HT1080 (cell line): ENCODE measurements at places on chromosomes 11 and 22. TPM values are rescaled to one million over a fixed set of nuclear protein-coding genes. Genes with fewer than 3 reads are reported as not detected.

Gene MIOX
- 0.13 TPM in 1 of 2 replicates, not detected in the other for total RNA-seq

Gene CDKN1C
- total RNA-seq: 2.1 and 4.4 TPM in 2 replicates

Gene SLC25A45
- total RNA-seq: 1.4 and 1.9 TPM in 2 replicates

Gene OR8B12
- not detected in 2 replicates for total RNA-seq

Gene EXPH5
- 1.2 and 1.7 TPM in 2 replicates for total RNA-seq

Gene SLC22A6
- not detected in 2 replicates for total RNA-seq

Gene OR8K3
- not detected in 2 replicates for total RNA-seq

- DNase-seq: no peak
Measured at GRCh38 chr22:44387486-44387885, 74.7 kb upstream of the SHISAL1 start.

GRCh38 chr11:71933141-71933933 is 4.5 kb downstream of the RNF121 start:
- no peak for DNase-seq

GRCh38 chr11:62477927-62478326 is 59.1 kb downstream of the SCGB1A1 start:
- DNase-seq: no peak

DNA sequence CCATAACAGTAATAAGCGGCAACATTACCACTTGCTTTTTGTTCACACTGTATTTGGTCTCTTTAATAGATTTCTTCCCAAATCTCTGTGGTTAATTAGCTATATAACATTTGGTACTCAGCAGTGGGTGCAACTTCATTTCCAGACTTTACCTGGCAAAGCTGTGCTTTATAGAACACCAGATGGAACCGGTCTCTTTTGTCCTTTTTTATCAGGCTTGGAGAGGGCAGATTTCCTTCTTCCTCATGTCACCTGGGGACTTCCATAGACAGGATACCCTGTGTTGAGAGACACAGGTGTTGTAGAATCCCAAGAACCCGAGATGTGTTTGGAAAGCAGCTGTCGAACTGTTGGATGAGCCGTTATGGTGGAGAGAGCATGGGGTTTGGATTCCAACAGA is 393.7 kb downstream of the NTM start:
- DNase-seq: no peak

- no peak for DNase-seq
Measured at GRCh38 chr22:38955250-38955905, 2.0 kb upstream of the APOBEC3A start.

DNA sequence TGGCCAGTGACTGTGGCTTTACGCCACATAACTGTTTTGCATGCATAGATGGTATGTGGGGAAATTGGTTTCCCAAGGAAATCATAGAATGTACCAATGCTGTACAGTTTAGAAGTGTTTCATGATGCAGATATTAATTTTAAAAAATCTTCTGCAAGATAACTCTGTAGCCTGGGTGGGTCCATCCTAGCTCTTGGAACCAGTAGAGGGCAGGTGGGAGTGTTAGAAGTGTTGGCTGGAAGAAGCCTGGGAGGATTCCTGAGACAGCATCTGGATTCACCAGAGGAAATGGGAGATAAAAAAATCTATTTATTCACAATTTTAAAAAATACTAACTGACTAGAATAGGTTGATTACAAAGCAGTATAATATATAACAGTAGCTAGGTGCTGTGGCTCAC is 139.9 kb upstream of the GRIA4 start:
- DNase-seq: no peak

DNA sequence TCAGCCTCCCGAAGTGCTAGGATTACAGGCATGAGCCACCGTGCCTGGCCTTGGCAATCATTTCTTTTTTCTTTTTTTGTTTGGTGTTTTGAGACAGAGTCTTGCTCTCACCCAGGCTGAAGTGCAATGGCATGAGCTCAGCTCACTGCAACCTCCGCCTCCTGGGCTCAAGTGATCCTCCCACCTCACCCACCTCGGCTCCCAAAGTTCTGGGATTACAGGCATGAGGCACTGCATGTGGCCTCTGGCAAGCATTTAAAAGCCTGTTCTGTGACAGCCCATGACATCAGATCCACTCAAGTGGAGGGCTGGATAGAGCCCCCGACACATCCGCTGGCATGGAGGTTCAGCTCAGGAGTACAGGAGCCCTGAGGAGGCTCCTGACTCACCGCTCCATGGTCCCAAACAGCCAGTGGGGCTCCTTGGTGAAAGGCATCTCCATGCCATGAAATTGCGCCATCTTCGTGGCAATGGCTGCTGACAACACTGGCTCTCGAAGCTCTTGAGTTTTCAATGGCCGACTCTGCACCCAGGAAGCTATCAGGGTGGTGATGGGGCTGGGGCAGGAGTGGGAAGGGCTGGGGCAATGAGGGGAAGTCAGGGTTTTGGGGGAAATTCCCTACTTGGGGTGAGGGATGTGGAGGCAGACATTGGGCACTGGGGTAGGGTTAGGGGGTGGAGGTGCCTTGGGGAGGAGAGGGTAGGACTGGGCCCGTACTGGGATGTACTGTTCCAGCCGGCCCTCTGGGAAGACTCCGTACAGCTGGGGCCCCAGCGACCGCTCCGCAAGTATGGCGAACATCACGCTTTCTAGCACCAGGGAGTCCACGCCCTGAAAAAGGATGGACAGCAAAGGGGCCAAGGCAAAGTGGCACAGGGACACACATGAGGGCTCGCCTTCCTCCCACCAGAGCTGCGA is 1.4 kb downstream of the CHKB start:
- DNase-seq: no peak

DNA sequence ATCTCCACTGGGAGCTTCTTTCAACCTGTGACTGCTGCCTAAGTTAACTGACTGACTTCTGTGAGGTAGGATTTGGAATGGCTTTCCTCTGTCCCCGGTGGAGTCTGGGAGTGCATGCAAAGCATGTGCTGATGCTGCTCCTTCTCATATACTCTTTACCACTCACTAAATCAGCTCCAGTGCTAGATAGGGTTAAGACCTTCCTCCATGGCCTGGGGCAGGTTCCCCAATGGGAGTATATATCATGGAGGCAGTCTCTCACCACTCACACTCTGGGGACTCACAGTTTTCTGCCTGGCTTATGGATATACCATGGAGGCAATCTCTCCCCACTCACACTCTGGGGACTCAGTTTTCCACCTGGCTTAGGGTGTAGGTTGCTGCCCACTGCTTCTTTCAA is 10.1 kb upstream of the FANCF start:
- DNase-seq: no peak

DNA sequence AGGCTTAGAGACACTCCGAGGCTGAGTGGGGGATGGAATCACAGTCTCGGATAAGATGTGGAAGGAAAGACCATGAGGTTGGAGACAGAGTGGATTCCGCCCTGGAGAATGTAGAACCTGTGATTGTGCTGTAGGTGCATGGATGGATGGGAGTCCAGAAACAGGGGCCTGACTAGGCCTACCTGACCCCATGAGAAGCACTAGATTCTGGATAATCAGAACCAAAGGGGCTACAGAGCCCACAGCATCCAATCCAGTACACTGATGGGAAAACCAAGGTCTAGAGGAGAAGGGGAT is 32.3 kb upstream of the FCHSD2 start:
- no peak for DNase-seq

DNA sequence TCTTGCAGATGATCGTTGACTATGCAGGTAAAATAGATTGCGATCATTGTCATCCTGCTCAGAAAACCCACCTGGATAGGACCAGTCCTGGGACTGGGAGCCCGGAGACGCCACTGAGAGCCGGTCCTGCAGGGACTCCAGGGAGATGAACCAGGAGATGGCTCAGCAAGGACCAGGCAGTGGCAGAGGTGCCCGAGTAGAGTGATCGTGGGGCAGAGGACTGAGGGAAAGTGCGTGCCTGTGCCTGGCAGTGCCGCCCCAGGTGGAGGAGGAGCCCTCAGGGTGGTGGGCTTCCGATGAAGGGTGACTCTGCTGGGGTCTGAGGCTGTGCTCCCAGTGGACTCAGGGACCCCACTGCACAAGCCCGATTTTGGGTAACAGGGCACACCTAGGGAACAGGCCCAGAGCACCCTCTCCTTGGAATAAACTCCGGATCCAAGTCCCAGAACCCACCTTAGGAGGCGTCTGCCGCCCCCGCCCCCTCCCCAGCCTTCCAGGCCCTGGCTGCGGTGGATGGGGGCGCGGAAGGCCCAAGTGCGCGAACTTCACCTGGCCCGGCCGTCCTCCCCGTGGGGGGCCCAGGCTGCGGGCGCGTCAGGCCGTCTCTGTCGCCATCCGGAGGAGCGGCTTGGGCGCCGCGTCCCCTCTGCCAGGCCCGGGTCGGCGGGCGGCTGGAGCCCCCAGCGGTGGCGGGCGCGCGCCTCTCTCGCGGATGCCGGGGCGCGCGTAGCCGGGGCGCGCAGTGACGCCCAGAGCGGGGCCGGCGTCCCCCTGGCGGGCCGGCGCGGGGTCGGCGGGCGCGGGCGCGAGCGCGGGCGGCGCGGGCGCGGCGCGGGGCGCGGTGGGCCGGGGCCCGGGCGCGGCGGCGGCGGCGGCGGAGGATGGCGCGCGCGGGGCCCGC is 1338.8 kb downstream of the BRD1 start:
- DNase-seq: no peak

- DNase-seq: no peak
Measured at GRCh38 chr11:61923166-61924063, 6.0 kb upstream of the RAB3IL1 start.

DNA sequence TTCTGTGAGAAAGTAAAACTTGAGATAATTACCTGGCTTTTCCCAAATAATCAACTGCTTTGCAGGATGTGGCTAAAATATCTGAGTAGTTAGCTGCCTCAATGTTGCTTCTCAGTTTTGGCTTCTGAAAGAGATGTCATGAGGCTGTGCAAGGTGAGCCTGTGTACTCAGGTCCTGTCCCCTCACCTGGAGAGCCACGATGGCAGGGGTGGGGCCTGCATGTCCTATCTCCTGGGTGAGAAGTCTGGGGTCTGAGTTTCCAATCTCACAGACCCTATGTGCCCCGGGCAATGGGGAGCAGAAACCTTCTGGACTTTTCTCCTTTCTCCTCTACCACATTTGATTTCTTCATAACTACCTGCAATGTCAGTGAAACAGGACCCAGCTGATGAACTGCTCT is 338.6 kb upstream of the B3GAT1 start:
- DNase-seq: no peak

- DNase-seq: no peak
Measured at GRCh38 chr22:38243007-38243765, 29.6 kb downstream of the TMEM184B start.

GRCh38 chr11:86050196-86050709 is 18.6 kb downstream of the PICALM start:
- DNase-seq: no peak

DNA sequence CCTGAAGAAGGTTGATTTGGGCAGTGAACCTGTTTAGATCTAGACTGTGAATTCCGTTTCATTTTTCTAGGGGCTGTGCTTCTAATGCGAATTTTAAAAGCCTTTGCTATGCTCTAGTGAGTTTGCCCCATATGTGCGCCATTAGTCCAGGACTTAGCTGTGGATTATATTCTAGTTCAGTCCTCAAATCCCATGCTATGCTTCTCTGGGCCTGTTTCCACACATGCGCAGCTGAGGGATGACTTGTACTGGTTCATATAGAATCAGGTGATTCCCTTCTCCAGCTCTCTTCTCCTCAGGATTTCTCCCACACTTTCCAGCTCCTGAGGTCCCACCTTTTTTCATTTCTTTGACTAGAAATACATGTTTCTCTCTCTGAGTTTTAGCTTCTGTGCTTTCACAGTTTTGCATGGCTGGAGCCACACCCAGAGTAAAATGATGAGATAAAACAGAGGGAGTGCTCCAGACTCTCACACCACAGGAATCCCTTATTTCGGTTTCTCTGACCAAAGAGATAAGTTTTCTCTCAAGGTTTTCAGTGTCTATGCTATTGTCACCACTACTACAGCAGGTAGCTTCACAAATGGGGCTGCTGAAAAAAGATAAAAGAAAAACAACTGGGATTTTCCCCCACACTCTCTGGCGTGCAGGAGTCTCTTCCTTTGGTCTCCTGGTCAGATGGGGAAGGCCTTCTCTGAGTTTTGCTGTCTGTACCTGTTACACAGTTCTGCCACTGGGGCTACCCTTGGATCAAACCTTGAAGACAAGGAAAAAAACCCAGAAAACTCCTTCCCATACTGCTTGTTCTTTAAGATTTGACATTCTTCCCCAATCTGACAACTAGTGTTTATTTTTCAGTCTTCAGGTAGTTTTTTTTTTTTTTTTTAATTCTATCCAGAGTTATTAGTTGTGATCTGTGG is 96.2 kb upstream of the TEAD1 start:
- DNase-seq: peak; percentile 16

GRCh38 chr11:34588023-34588422 is 32.9 kb upstream of the EHF start:
- no peak for DNase-seq

GRCh38 chr22:45683680-45684079 is 12.0 kb downstream of the ATXN10 start:
- no peak for DNase-seq

DNA sequence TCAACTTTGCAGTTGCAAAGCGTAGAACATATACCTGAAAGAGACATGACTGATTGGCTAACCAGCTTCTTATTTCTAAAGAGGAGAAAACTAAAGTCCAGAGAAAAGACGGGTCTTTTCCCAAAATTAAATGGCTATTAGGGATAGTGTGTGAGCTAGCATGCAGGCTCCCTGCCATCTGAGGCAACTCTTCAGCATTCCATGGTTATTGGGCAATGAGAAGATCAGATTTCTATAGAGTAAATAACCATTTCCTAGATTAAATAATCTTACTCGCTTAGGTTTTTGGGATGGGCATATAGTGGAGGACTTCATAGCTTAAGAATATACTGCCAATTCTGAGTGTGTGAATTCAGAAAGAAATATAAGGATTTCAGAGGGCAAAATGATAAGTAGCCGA is 95.0 kb downstream of the PDHX start:
- DNase-seq: no peak

DNA sequence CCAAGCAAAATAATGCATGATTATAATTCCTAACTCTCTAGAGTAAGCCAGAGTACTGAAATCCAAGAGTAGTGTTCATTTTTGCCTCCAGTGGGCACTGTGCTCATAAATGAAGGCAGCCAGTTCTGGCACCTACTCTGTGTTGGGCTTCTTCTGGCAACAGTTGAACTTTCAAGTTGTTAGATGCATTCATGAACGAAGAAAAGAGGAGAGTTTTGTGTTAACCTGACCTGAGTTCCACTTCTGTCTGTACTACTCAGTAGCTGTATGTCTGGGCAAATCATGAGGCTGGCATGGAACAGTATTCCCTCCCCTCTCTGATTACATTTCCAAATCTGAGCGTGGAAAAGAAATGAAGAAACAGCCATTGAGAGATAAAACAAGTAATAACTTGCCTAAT is 20.3 kb upstream of the TENM4 start:
- DNase-seq: peak; percentile 37

GRCh38 chr11:22984045-22984444 is 123.8 kb upstream of the CCDC179 start:
- DNase-seq: no peak
